ENCODE measurements at places on chromosomes 12 and 14. TPM values are rescaled to one million over a fixed set of nuclear protein-coding genes. Genes with fewer than 3 reads are reported as not detected.

Gene NAA25
- 18.6 TPM for polyA plus RNA-seq

- no peak for DNase-seq
Observed at GRCh38 chr14:69346710-69347109, 51.4 kb downstream of the ERH start.

Gene VWF
- polyA plus RNA-seq = 18.1 TPM

Gene KRT85
- not detected for polyA plus RNA-seq

- DNase-seq = no peak
Observed at GRCh38 chr14:103280278-103280928, 53.6 kb upstream of the EIF5 start.
